ENCODE measurements at places on chromosomes 3 and 15. TPM values are rescaled to one million over a fixed set of nuclear protein-coding genes. Genes with fewer than 3 reads are reported as not detected.
A peak's percentile ranks its signal among the peaks of the same experiment; 100 is the strongest.

Gene PRSS50
- total RNA-seq = not detected

Gene TMEM207
- total RNA-seq = not detected

Gene PFKFB4
- total RNA-seq = 13.5 TPM

Gene ABHD6
- total RNA-seq = 2.9 TPM

Gene TGM4
- total RNA-seq = not detected

Gene COX17
- total RNA-seq = 44.2 TPM

Gene TRPC1
- 4.2 TPM for total RNA-seq

Gene GPR62
- not detected for total RNA-seq

Gene SEMA3F
- total RNA-seq = 2.6 TPM

DNA sequence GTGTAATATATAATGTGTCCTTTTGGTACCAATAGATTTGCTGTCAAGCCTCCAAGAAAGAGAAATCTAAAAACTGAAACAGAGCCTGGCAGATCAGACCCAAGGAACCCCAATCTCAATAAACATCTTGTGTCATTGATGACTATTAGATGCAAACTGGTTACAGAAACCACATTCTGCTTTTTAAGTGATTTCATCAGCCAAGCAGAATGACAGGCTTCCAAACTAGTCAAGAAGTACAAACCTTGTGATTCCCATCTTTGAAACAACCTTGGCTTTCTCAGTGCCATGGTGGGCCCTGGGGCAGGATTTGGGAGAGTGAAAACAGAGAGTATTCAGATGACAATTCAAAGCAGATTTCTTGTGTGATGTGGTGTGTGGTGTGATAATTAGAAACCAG, 45.6 kb upstream of the STRIT1 start:
- peaks cover 24% of the 10 kb centered on the region for H3K4me1 ChIP-seq
- no peaks in the 10 kb centered on the region for H3K36me3 ChIP-seq
- no peaks in the 10 kb centered on the region for H3K27me3 ChIP-seq
- H3K27ac ChIP-seq = no peak overlapping the region
- H3K4me3 ChIP-seq = no peak overlapping the region
- no peak for DNase-seq

DNA sequence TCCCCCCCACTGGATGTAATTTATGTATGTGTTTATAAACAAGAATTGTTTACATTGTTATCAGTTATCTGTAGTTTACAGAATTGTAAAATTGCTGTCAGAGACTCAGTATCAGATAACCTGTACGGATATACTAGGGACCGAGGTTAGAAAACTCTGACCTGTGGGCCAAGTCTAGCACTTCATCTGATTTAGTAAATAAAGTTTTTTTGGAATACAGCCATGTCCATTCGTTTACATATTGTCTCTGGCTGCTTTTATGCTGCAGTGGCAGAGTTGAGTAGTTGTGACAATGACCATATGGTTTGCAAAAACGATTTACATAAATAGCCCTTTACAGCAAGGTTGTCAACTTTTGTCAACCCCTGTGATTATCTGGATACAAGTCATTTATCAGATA, 52.6 kb downstream of the LRRC28 start:
- no peaks in the 10 kb centered on the region for H3K4me1 ChIP-seq
- no peak for DNase-seq
- H3K27ac ChIP-seq = no peak overlapping the region
- no peaks in the 10 kb centered on the region for H3K27me3 ChIP-seq

DNA sequence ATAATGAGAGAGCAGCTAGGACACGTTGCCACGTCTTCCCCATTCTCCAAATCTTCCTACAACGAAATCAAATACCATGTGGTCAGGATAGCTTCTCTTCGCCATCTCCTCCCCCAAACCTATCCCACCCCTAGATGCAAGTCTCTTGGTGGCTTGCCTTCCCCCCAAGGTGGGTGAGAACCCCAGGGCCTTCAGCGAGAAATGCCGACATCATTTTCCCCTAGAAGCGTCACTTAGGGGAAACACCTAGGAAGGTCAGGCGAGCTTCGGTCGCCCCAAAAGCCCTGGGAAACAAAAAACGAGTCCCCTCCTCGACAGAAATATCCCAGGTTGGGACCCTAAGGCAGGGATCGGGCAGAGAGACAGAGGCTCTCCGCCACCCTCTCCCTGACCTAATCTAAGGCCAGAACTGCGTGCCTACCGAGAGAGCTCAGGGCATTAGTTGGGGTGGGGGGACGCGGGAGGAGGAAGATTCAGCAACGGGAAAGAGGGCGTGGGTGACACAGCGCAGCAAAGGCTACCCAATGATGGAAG, 502 bp downstream of the DPH3 start:
- H3K4me1 ChIP-seq = peaks cover 10% of the 10 kb centered on the region
- H3K36me3 ChIP-seq = peaks cover 50% of the 10 kb centered on the region
- peak; percentile 87 for DNase-seq
- H3K27me3 ChIP-seq = no peaks in the 10 kb centered on the region
- peak overlapping the region; percentile 81 for H3K27ac ChIP-seq

DNA sequence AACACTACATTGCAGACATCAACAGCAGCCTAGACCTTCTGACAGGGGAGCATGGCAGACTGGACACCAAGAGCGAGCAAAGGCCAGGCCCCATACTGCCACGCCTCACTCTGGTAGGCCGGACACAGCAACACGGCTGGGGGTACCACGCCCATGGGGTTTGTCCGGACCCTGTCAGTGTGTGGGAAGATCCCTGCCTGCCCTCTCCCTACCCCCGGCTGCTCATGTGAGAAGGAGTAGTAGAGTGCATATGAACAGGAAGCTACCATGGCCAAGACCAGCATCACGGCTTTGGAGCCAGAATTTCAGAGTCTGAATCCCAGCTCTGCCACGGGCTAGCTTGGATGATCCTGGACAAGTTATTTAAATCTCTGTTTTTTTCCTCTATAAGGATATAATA, 27.9 kb downstream of the ALDH1L1 start:
- DNase-seq = no peak
- no peaks in the 10 kb centered on the region for H3K36me3 ChIP-seq
- H3K27ac ChIP-seq = no peak overlapping the region
- H3K27me3 ChIP-seq = no peaks in the 10 kb centered on the region
- H3K4me3 ChIP-seq = no peak overlapping the region

GRCh38 chr3:119352034-119352609, 57.9 kb downstream of the ARHGAP31 start:
- peaks cover 4% of the 10 kb centered on the region for H3K27me3 ChIP-seq
- H3K36me3 ChIP-seq = no peaks in the 10 kb centered on the region
- no peak overlapping the region for H3K4me3 ChIP-seq
- DNase-seq = peak; percentile 36

- no peak overlapping the region for H3K4me3 ChIP-seq
- H3K36me3 ChIP-seq = no peaks in the 10 kb centered on the region
- DNase-seq = no peak
- H3K27me3 ChIP-seq = no peaks in the 10 kb centered on the region
- peaks cover 10% of the 10 kb centered on the region for H3K4me1 ChIP-seq
- H3K27ac ChIP-seq = no peak overlapping the region
Observed at GRCh38 chr3:17583530-17583929, 158.9 kb downstream of the TBC1D5 start.

- H3K27me3 ChIP-seq = no peaks in the 10 kb centered on the region
- no peaks in the 10 kb centered on the region for H3K4me1 ChIP-seq
- no peak overlapping the region for H3K27ac ChIP-seq
Observed at GRCh38 chr3:120601554-120601953, 5.4 kb downstream of the NDUFB4 start.

DNA sequence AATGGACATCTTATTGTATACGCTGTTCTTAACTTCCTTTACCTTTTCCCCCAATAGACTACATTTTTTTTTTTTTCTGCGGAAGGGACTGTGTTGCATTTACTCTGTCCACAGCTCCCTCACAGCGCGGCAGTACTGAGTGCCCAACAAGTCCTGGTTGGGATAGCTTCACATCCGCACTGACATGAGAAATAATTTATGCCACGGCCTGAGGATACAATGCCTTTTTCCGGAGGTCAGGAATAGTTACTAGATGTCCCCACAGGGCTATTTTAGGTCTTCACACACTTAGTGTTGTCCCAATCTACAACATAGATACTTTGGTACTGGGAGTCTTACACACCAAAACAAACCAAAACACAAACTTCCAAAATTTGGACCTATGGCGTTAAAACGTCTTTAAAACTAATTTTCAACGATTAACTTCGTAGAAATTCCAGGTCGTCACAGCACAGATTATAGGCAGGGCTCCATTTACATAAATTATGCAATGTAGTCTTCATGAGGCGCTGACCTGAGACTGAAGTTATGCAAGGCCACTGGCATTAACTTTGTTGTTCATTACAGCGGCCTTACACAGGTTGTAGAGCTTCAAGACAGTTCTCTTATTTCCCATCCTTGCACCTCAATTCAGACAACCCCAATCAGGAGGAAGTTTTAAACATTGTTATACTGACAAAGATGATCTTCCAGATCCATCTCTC, 989 bp upstream of the PPIB start:
- H3K36me3 ChIP-seq = peaks cover 32% of the 10 kb centered on the region
- DNase-seq = no peak
- H3K4me3 ChIP-seq = peak overlapping the region; percentile 92
- H3K27ac ChIP-seq = peak overlapping the region; percentile 93
- H3K27me3 ChIP-seq = no peaks in the 10 kb centered on the region

DNA sequence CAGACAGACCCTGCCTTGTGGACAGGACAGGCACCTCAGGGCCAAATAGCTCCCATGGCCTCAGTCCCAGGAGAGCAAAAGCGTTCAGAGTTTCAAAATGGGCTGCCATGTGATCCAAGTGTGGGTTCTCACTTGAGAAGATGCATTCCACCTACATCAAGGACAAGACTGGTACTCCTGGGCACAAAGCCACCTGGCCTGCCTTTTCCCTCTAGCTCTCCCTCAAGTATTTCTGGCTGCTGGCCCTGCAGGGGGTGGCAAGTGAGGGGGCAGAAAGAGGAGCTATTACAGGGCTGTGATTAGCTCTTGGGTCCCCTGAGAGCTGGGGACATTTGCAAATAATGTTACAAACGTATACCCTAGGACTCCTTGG, 6.5 kb upstream of the COL7A1 start:
- no peak overlapping the region for H3K4me3 ChIP-seq
- peaks cover 89% of the 10 kb centered on the region for H3K36me3 ChIP-seq
- DNase-seq = no peak
- H3K27me3 ChIP-seq = no peaks in the 10 kb centered on the region

DNA sequence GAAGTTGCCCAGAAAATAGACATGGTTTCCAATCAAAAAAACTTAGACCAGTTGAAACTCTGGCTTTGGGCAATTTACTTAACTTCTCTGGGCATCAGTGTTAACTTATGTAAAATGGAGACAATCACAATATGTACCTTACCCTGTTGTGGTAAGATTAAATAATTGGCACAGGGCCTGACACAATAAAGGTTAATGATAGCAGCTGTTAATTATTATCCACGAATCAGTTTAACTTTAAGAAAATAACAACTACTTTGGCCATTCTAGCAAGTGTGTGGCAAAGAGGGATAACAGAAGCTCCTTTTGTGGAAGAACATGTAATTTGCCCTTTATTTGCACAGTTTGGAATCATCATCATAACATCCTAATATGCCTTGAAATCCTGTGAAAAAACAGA, 787.6 kb downstream of the FHIT start:
- H3K27me3 ChIP-seq = no peaks in the 10 kb centered on the region
- no peaks in the 10 kb centered on the region for H3K4me1 ChIP-seq
- DNase-seq = no peak
- H3K4me3 ChIP-seq = no peak overlapping the region
- no peak overlapping the region for H3K27ac ChIP-seq

DNA sequence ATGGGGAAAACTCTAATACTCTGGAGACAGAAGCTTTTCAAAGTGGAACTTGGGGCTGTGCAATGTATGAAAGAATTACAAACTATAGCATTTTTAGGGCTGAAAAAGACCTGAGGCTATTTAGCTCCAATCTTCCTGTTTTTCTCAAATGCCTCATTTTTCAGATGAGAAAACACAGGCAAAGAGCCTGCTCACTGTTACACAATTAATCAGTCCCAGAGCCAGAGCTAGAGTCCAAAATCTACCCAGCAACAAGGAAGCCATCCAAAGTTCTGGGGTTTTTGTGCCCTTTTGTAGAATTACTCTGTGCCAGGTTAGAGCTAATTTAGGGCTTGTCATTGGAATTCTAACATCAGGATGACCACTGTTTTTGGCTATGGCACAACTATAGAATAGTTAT, 45.5 kb downstream of the GPR149 start:
- H3K27me3 ChIP-seq = no peaks in the 10 kb centered on the region
- no peak overlapping the region for H3K4me3 ChIP-seq
- H3K27ac ChIP-seq = no peak overlapping the region
- H3K36me3 ChIP-seq = no peaks in the 10 kb centered on the region
- no peaks in the 10 kb centered on the region for H3K4me1 ChIP-seq

GRCh38 chr3:138691351-138691750, 82.8 kb downstream of the FAIM start:
- H3K27me3 ChIP-seq = no peaks in the 10 kb centered on the region
- DNase-seq = no peak
- H3K4me3 ChIP-seq = no peak overlapping the region
- peaks cover 3% of the 10 kb centered on the region for H3K4me1 ChIP-seq

GRCh38 chr3:133301731-133302130, 98.1 kb upstream of the BFSP2 start:
- DNase-seq = no peak
- no peaks in the 10 kb centered on the region for H3K27me3 ChIP-seq
- no peaks in the 10 kb centered on the region for H3K36me3 ChIP-seq
- no peaks in the 10 kb centered on the region for H3K4me1 ChIP-seq
- no peak overlapping the region for H3K4me3 ChIP-seq
